ENCODE measurements at places on chromosomes 5 and 9.

- no peak for DNase-seq
Measured at GRCh38 chr5:1033606-1034420, 25.2 kb downstream of the NKD2 start.

DNA sequence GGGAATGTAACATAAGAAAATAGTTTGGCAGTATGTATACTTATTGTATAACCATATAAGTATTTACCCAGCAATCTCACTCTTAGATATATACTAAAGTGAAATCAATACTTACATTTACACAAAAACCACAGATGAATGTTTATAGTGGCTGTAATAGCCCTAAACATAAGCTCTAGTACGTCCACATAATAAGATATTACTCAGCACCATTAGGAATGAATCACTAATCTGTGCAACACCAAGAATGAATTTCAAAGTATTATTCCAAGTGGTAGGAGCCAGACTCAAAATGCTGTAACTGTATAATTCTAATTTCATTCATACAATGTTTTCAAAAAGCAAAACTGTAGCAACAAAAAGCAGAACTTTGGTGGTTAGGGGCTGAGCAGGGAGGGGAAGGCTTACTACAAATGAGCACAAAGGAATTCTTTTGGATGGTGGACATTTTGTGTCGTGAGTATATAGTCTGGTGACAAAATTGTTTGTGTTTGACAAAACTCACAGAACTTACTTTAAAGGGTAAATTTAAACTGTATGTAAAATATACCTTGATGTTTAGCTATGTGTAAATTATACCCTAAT lies 11.9 kb upstream of the C5orf46 start:
- no peak for DNase-seq

- no peak for DNase-seq
Measured at GRCh38 chr5:159616952-159617351, 286.7 kb upstream of the IL12B start.

- no peak for DNase-seq
Measured at GRCh38 chr9:116460026-116460425, 227.1 kb upstream of the TRIM32 start.

DNA sequence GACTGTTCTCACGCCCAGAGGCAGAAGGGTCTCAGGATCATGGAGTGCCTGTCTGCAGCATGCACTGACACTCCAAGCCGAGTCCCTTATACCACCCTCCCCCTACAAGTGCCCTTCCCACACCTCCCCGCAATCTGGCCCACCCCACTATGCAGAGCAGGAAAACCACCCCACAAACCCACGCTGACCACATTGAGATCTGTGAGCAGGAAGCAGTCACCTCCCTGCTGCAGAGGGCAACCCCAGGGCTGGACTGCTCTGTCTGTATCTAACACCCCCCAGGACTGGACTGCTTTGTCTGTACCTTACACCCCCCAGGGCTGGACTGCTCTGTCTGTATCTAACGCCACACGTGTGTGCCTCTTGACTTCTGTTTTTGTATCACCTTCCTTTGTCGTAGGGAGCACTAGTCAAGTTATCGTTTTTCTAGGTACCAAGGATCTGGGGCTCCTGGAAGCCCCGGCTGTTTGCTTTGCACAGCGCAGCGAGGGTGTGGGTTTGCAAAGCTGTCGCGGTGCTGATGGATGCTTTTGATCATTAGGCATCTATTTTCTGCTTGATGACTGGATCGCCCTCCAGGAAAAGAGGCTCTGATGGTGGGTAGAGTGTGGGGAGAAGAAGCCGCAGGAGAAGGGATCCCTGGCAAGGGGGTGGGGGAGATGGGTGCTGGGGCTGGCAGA lies 21.5 kb downstream of the OLFM1 start:
- DNase-seq = no peak
